ENCODE measurements at places on chromosomes 11 and 22.

GRCh38 chr22:43317239-43317638 lies 25.9 kb downstream of the SCUBE1 start:
- DNase-seq: no peak

- DNase-seq: no peak
Observed at GRCh38 chr22:36317658-36318271, 64.8 kb downstream of the APOL1 start.

DNA sequence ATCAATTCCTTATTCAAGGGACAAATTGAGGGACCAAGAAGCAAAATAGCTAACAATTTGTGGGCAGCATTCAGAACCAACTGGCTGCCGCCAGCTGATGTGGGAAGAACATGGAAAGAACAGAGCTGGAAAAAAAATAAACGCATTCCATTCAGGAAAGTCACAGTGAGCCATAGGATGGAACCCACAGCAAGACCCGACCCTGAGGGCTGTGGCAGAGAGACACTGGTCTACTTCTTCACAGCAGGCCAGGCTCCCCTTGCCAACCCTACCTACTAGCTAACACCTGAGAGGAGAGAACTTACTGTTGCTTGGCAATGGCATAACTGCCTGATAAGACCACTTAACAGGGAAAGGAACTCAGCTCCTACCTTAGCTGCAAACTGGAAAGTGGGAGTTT lies 123.5 kb upstream of the APOA1 start:
- DNase-seq: peak; percentile 80

DNA sequence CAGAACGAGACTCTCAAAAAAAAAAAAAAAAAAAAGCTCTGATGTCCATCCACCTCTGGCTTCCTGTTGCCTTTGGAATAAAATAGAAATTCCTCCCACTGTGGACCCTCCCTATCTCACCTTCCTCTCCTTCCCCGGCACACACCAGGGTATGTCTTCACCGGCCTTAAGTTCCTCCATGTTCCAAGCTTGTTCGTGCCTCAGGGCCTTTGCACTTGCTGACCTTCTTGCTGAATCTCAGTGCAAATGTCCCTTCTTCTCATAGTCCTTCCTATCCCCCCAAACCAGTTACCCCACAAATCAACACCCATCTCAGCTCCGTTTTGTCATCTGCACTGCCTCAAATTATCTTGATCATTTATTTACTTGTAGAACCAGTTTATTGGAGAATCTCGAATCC lies 20.6 kb downstream of the IFT27 start:
- DNase-seq: no peak

DNA sequence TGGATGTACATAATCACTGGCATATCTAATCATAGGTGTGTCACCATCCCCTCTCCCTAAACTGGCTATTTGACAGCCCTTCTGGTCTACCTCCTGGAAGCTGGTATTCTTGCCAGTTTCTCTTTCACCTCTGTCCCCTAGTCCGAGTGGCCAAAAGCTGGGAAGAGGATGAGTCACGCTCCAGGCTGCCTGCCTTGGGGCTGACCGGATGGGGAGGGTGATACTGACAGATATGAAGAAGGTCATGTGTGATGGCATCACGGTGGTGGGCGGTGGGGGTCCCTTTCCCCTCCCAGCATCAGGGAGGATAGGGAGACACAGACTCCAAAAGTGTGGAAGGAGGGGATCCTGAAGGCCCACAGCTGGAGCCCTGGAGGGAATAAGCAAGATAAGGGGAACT lies 4.8 kb downstream of the OAF start:
- DNase-seq: peak; percentile 51

Data from Daoy (cell line).